NCI-H446 treated with DMSO at 0.1 percent for 48 hours (cell line): ENCODE measurements at places on chromosomes 2 and 18.

DNA sequence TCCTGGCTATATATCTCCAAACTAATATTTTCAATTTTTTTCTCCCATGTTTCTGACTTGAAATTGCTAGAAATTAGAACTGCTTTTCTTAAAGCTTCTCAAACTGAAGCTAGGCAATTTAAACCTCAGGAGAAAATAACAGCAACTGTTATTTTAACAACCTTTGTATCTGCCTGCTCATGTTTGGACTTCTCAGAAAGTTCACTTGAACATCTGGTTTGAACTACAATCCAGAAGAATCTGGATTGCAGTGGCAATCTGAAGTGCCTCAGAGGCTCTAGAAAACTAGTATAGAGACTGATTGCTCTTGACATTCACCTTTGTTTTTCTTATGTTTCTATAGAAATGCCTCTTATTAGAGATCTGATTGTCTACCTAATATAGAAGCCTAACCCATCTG is 64.1 kb downstream of the STAT4 start:
- no peak for DNase-seq

DNA sequence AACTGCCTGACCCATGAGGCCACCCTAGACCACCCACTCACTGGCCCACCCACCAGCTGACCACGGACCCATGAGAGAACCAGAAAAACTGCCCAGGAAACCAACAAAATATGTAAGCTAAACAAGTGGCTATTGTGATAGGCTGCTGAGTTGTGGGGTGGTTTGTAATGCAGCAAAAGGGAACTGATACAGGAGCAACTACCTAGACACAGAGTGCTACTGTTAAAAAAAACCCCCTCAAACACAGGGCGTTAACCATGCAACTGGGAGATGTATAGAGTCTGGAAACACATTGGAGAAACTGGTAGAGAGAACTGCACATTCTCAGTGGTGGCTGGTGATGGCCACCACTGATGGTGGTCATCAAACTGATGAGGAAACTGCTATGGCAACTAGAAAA is 206.3 kb upstream of the GYPC start:
- DNase-seq: no peak

DNA sequence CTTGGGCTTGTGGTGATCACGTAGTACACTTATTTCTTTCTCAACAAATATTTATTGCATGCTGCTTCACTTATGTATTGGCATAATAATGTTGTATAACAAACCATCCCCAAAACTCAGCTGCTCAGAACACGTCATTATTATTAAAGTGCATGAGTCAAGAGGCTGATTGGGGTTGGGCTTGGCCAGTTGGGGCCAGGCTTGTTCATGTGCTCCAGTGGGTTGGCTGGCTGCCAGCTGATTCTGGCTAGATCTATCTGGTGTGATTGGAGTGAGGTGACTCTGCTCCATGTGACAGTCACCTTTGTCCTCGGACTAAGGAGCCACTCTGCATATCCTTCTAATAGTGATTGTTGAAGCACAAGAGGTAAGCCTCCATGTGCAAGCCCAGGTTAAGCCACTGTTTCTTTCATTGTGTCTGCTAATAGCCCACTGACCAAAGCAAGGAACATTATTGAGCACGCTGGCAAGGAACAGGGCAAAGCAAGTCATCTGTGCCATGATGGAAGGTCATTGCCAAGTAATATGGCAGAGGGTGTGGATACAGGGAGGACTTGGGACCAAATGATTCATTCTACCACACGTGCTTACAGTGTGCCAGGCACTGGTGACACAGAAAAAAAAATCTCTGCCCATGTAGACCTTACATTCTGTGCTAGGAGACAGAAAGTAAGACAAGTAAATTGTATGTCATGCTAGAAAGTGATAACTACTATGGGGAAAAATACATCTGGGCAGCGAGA is 63.3 kb upstream of the TMEM182 start:
- no peak for DNase-seq

- DNase-seq: no peak
These were observed 34.7 kb downstream of the EHBP1 start for GRCh38 chr2:62740221-62740620.

GRCh38 chr18:46113751-46114150 is 9.6 kb downstream of the HAUS1 start:
- DNase-seq: no peak

DNA sequence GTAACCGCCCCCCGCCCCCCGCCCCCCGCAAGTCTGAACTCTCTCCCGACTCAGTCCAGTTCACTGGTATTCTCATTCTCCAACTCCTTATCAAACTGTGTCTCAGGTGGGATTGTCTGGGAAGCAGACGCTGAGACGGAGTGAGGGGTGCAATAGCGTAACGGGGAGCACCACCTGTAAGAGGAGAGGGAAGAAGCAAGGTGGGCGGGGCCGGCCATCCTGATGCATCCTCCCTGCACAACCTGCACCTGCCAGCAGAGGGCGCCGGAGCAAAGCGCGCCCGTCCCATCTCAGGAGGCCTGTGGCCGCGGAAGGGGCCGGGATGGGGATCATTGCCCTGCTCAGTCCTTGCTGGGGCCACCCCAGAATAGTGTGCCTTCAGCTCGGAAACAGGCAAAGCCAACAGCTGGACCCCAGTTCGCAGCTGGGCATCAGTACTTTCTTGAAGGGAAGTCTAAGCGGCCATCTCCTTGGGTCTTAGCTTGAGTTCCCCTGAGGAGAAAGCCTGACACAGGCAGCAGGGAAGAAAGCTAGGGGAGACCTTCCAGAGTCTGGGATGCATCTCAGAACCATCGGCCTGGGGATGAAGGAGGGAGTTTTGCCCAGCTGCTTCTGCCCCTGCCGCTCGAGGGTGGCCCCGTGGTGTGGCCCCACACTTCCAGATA is 208.0 kb downstream of the TFCP2L1 start:
- no peak for DNase-seq

DNA sequence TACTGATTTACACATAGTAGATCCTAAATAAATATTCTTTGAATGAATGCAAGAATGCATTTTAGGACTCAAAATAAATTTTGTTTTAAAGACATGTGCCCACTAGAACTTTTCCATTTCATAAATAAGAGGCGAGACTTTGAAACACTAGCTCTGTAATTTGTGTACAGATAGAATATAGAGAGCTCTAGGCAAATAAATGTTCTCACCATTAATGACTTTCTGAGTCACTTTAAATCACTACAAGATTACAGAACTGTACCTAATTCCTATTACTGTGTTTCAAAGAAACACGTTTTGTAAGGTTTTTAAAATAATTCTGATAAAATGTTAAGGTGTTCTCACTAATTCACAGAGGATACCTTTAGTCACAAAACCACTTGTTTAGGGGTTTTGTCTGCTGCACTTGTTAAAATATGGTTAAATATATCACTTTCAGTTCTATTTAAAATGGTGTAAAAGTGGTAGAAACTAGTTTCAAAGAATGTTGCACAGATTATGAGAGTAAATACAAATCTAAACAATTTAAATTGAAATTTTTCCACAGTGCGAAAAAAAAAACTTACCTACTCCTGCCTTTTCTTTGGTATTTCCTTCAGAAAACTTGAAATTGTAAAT is 158.7 kb upstream of the ZC3H15 start:
- no peak for DNase-seq

DNA sequence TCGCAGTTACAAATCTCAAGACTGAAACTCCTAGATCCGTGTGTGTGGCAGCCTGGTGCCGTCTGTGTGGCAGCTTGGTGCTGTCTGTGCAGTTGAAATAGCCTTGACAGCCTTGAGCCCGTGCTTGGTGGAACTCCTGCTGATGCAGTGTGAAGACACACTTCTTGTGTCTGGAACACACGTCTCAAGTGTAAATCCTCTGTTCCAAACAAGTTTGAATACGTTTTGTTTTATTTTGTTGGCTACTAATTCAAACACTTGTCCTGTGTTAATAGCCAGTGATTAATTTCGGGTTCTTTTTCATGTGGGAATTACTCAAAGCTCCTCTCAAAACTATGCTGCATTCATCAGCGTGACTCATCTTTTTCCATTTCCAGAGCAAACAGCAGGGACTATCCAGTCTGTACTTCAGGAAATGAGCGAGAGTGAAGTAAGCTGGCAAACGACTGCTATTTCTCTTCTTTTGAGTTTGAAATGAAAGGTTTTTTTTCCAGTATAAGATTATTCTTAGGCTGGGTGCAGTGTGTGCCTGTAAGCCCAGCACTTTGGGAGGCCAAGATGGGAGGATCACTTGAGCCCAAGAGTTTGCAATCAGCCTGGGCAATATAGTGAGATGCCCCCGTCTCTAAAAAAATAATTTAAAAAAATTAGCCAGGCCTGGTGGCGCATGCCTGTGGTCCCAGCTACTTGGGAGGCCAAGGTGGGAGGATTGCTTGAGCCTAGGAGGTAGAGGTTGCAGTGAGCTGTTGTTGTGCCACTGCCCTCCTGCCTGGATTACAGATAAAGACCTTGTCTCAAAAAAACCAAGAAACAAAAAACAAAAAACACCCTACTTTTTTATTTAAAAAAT is 152.9 kb downstream of the SPP2 start:
- DNase-seq: no peak
